ENCODE measurements at places on chromosomes 5 and 9. TPM values are rescaled to one million over a fixed set of nuclear protein-coding genes. Genes with fewer than 3 reads are reported as not detected.

GRCh38 chr5:53730943-53731342, 170.5 kb downstream of the NDUFS4 start:
- no peak for DNase-seq
- H3K27me3 ChIP-seq: no peaks in the 10 kb centered on the region
- H3K36me3 ChIP-seq: no peaks in the 10 kb centered on the region

DNA sequence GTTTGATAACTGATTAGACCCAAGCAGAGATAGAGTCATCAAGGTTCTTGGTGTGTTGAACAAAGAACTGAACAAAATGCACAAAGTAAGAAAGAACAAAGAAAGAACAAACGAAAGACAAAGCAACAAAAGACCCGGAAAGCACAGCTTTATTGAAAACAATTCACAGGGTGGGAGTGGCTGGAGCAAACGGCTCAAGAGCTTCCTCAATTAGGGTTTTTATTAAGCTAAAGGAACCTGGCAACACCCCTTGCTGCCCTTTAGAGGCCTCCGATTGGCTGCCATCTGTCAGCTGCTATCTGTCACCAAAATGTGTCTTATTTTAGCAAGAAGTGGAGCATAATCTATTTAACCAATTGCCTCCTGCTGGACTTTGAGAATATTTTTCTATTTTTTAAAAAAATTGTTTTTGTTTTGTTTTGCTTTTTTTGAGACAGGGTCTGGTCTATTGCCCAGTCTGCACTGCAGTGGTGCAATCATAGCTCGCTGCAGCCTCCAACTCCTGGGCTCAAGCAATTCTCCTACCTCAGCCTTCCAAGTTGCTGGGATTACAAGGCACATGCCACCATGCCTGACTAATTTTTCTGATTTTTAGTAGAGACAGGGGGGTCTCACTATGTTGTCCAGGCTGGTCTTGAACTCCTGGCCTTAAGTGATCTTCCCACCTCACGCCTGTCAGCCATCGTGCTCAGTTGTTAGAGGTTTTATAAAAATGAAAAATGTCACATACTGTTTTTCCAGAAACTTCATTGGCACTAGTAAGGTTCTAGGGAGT, 7.7 kb upstream of the ABO start:
- H3K4me3 ChIP-seq: no peak overlapping the region
- no peak for DNase-seq
- no peaks in the 10 kb centered on the region for H3K36me3 ChIP-seq
- H3K27ac ChIP-seq: no peak overlapping the region
- H3K4me1 ChIP-seq: no peaks in the 10 kb centered on the region
- peaks cover 28% of the 10 kb centered on the region for H3K27me3 ChIP-seq

GRCh38 chr9:115978659-115979096, 174.9 kb upstream of the PAPPA start:
- no peaks in the 10 kb centered on the region for H3K36me3 ChIP-seq
- H3K27ac ChIP-seq: no peak overlapping the region
- peak; percentile 35 for DNase-seq

GRCh38 chr5:52603778-52604554, 183.8 kb upstream of the ITGA1 start:
- peaks cover 53% of the 10 kb centered on the region for H3K27me3 ChIP-seq
- no peak overlapping the region for H3K27ac ChIP-seq
- H3K4me1 ChIP-seq: no peaks in the 10 kb centered on the region
- no peaks in the 10 kb centered on the region for H3K36me3 ChIP-seq
- DNase-seq: peak; percentile 12

DNA sequence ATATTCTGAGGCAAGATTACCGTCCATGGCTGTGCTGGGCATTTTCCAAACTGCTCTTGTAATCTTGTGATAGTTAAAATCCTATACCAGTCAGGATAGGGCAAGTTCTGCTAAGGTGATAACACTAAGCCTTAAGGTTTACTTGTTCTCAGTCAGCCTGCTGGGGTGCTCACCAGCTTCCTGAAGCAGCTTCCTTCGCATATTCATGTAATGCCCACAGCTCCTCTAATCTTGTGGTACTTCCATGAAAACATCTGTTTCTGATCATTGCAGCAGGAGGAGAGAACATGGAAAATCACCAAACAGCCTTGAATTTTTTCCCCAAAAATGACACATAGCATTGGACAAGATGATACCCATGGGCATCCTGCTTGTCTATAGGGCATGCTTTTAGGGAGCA, 473.2 kb downstream of the MED10 start:
- H3K27me3 ChIP-seq: peaks cover 5% of the 10 kb centered on the region
- H3K4me1 ChIP-seq: no peaks in the 10 kb centered on the region
- DNase-seq: no peak
- H3K36me3 ChIP-seq: no peaks in the 10 kb centered on the region
- no peak overlapping the region for H3K27ac ChIP-seq

- H3K4me1 ChIP-seq: no peaks in the 10 kb centered on the region
- no peak overlapping the region for H3K4me3 ChIP-seq
- no peaks in the 10 kb centered on the region for H3K27me3 ChIP-seq
- H3K36me3 ChIP-seq: no peaks in the 10 kb centered on the region
- no peak overlapping the region for H3K27ac ChIP-seq
- no peak for DNase-seq
Measured at GRCh38 chr5:4005335-4005734, 409.7 kb downstream of the IRX1 start.

DNA sequence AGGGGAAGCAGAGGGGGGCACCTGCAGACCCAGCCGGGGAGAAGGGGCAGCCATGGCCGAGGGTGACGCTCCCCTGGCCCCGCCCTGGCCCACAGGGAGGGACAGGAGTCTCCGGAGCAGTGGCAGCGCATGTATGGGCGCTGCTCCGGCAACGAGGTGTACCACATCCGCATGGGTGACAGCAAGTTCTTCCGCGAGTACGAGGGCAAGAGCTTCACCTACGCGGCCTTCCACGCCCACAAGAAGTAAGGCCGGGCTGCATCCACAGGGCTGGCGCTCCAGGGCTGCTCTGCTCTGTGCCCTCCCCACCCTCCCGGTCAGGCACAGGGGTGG, 68.2 kb downstream of the KCNT1 start:
- DNase-seq: no peak
- no peaks in the 10 kb centered on the region for H3K36me3 ChIP-seq
- H3K4me1 ChIP-seq: no peaks in the 10 kb centered on the region
- H3K27me3 ChIP-seq: no peaks in the 10 kb centered on the region
- H3K27ac ChIP-seq: no peak overlapping the region

DNA sequence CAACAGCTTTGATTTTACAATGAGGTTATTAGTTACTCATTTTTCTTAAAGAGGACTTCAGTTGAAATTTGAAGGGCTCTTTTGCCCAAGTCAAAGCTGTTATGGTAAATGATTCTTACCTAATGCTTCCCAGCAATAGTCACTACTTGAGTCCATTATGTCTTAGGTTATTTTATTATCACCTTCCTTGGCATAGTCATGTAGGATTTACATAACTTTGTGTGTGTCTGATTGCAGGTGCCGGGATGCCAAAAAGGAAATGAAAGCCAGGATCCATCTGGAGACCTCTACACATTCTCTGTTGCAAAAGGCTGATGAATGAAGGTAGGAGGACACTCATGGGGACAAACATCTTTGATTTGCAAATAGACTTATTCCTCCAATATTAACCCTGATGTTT, 38.8 kb upstream of the PLPPR1 start:
- no peaks in the 10 kb centered on the region for H3K27me3 ChIP-seq
- DNase-seq: no peak
- H3K4me3 ChIP-seq: no peak overlapping the region
- H3K27ac ChIP-seq: no peak overlapping the region

DNA sequence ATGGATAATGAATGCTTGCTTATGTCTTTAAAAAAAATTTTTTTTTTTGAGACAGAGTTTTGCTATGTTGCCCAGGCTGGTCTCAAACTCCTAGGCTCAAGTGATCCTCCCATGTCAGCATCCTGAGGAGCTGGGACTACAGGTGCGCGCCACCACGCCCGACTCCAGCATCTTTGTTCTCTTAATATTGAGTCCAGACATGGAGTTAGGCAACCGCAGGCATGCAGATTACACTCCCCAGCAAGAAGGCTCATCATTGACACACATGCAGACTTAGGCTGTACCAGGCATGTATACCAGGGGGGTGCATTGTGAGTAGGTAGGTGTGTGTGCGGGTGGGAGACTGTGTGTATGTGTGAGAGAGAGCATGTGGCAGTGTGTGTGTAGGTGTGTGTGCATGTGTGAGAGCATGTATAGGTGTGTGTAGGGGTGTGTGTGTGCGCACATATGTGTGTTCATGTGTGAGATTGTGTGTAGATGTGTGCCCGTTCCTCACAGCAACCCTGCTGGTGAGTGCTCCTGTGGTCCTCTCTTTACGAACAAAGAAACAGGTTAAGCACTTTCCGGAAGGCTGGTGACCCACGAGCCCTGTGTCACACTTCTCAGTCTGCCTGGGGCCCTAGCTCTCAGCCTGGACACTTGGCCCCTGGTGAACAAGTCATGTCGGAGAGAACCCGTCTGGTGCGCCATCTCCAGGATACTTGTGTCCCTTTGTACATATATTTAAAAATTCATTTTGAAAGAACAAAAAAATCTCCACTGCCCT, 6.2 kb downstream of the OBP2B start:
- H3K4me1 ChIP-seq: no peaks in the 10 kb centered on the region
- no peaks in the 10 kb centered on the region for H3K36me3 ChIP-seq
- no peak overlapping the region for H3K27ac ChIP-seq
- no peak for DNase-seq

DNA sequence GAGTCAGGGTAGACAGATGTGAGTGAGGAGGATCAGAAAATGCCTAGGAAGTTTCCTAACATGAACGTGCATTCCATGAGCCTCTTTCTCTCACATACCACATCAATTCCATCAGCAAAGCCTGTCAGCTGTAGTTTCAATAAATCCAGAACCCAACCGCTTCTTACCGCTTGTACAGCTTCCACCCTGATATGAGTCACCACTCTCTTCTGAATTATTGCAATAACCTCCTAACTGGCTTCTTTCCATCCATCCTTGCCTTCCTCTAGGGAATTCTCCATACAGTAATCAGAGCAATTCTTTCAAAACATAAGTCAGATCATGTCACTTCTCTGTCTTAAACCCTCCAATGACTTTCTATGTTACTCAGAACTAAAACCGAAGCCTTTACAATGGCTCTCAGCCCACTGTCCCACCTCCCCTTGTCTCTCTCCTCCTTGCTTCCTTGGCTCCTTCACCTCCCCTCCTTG, 8.1 kb upstream of the RAD23B start:
- no peak overlapping the region for H3K27ac ChIP-seq

GRCh38 chr9:12701126-12701525, 7.9 kb downstream of the TYRP1 start:
- H3K4me3 ChIP-seq: no peak overlapping the region
- no peaks in the 10 kb centered on the region for H3K36me3 ChIP-seq
- no peak for DNase-seq
- H3K27me3 ChIP-seq: no peaks in the 10 kb centered on the region
- no peak overlapping the region for H3K27ac ChIP-seq

DNA sequence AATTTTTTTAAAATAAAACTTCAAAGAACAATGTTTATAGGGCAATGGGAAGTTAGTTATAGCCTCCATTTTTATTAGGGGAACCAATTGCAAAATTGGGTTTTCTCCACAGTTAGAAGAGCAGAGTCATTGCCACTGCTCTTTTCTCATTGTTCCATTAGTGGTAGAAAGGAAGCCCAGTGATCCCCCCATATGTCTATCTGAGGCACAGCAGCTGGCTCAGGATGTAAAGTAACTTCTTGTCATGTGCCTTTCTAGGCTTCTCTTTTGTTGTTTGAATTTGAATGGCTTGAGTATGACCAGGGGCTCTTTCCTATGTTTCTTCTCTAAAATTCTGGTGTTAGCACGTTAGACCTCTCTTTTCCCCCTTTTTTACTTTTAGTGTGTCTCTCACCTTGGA, 61.2 kb downstream of the UBAP1 start:
- H3K4me1 ChIP-seq: no peaks in the 10 kb centered on the region
- no peak for DNase-seq
- H3K27ac ChIP-seq: no peak overlapping the region
- no peak overlapping the region for H3K4me3 ChIP-seq
- peaks cover 3% of the 10 kb centered on the region for H3K36me3 ChIP-seq

- H3K36me3 ChIP-seq: no peaks in the 10 kb centered on the region
- DNase-seq: peak; percentile 35
- peaks cover 29% of the 10 kb centered on the region for H3K4me1 ChIP-seq
- peak overlapping the region; percentile 95 for H3K27ac ChIP-seq
- no peaks in the 10 kb centered on the region for H3K27me3 ChIP-seq
Measured at GRCh38 chr5:50300878-50301277, 140.2 kb downstream of the EMB start.

GRCh38 chr5:68376935-68377334, 161.4 kb downstream of the PIK3R1 start:
- DNase-seq: no peak
- no peaks in the 10 kb centered on the region for H3K36me3 ChIP-seq
- H3K4me1 ChIP-seq: no peaks in the 10 kb centered on the region
- no peak overlapping the region for H3K27ac ChIP-seq
- no peak overlapping the region for H3K4me3 ChIP-seq

DNA sequence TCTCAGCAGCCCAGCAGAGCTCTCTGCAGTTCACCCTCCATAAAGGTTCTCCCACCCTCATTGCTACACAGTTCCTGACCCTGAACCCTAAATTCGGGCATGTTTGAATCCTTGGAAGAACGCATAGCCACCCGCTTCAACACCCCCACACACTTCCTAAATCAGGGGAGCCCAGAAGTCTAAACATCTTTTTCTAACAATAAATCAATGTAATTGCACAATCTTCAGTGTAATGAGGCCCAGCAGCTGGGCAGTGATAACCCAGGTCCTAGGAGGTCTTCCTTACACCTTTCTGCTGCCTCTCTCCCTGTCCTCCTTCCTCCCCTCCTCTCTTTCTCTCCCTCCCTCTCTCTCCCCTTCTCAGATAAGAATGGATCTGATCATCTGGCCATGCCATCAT, 88.0 kb downstream of the IRX2 start:
- H3K27me3 ChIP-seq: peaks cover 89% of the 10 kb centered on the region
- DNase-seq: no peak
- H3K4me3 ChIP-seq: no peak overlapping the region

- H3K4me1 ChIP-seq: peaks cover 31% of the 10 kb centered on the region
- H3K27ac ChIP-seq: 0 out of 2 replicates have a peak overlapping the region, but pooled peaks have one; percentile 19
- peak; percentile 24 for DNase-seq
- H3K27me3 ChIP-seq: no peaks in the 10 kb centered on the region
Measured at GRCh38 chr5:107300721-107301327, 369.9 kb downstream of the EFNA5 start.

FGF1 gene
- total RNA-seq: 9.7 TPM

FBXO10 gene
- 2.6 TPM for total RNA-seq

SPINK6 gene
- not detected for total RNA-seq

TMC1 gene
- not detected for total RNA-seq

OR2V1 gene
- not detected for total RNA-seq

EIF4E1B gene
- not detected for total RNA-seq

THBS4 gene
- total RNA-seq: not detected

HACD4 gene
- total RNA-seq: not detected

CCNI2 gene
- not detected for total RNA-seq
